ENCODE measurements at places on chromosomes 11 and 22.

DNA sequence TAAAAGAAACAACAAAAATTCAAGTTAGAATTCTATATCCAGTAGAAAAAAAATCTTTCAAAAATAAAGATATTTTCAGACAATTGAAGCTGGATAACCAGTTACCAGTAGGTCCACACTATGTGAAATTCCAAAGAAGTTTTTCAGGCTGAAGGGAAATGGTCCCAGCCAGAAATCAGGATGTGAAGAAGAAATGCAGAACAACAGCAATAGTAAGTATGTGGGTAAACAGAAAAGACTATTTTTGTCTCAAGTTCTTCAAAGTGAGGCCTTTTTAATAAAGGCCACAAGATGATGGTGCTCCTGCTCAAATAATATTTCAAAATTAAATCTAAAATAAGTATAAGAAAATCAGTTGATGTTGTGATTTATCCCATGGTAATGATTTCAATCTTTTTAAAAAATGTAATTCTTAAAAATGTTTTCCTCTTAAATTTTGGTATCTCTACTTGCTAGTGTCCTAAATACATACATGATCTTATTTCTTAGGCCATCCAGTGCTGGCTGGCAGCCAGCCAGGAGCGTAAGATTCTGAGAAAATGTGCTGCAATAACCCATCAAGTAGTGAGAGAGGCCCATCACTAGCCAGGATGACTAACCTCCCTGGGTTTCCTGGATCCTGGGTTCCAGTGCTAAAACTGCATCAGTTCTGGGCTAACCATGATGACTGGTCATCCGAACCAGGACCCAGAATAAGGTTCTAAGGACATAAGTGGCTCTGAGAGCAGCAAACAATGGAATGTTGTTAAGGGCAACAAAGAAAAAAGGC is 15.6 kb upstream of the UCP3 start:
- DNase-seq: peak; percentile 90

GRCh38 chr22:49966041-49966773 is 5.6 kb downstream of the PIM3 start:
- no peak for DNase-seq

DNA sequence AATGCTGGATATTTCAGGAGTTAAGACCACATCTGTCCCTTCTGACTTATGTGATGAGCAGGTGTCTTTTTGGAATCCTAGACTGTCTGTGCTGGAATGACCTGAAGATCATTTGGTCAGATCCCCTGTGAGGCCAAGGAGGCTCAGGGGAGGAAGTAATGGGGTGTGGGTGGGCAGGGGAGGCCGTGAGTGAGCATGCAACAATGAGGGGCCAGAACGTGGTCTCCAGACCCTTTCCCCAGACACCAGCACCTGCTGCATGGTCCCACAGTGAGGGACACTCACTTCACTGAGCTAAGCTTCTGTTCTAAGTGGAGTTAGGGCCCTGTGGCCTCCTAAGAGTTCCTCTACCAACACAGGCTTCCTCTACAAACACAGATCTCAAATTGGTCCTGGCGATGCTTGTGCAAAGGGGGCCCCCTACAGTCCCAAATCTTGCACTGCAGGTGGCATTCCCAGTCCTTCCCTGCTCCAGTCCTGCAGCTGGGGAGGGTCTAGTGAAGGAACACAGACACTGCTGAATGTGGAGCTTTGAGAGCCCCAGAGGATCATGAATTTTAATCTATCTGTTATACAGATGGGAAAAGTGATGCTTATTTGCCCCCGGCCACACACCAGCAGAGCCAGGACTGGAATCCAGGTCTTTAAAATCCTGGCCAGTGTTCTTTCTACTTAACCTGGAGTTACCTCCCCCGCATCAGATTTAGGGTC is 7.4 kb downstream of the USP2 start:
- DNase-seq: peak; percentile 76

- no peak for DNase-seq
These were observed 2.5 kb downstream of the USP18 start for GRCh38 chr22:18152519-18152918.

GRCh38 chr22:36506637-36507517 is at the start of gene FOXRED2:
Gene FOXRED2, minus strand, starts transcription at chr22:36507040. Its CDS starts 618 bp downstream, at chr22:36506422.
- DNase-seq: peak; percentile 69

All from amniotic epithelial cell (primary cell).